ENCODE measurements at places on chromosomes 12 and 14.

GRCh38 chr12:23259558-23259957 is 634.6 kb downstream of the ETNK1 start:
- no peak for DNase-seq

- no peak for DNase-seq
These were observed 610.9 kb downstream of the RERGL start for GRCh38 chr12:17478908-17479673.

- DNase-seq: no peak
These were observed 230.8 kb upstream of the NAV3 start for GRCh38 chr12:77599782-77600467.

DNA sequence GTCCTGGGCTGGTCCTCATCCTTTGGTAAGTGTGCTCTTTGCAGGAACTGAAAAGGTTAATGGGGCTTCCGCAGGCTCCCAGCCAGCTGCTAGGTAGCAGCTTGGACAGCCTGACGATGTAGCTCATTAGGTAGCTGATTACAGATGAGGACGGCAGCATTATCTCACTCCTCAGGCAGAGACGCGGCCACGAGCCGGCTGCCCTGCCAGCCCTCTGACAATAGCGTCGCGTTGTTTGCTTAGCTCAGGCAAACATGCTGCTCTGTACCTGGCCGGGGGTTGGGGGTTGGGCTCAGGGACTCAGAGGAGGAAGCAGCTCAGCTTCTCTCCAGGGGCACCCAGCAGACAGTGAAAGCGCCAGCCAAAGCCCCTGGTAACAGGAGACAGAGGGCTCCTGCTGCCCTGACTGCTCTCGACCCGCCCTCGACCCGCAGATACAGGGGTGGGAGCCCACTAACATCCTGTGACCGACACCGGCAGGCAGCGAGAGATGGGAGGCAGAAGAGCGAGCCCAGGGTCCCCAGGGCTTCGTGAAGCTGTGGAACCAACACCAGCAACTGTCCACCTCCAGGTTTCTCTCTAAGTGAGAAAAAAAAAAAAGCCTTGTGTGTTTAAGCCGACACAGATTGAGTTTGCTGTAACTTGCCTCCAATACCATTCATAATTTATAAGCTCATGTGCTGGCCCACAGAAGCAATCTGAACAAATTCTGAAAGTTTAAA is 53.4 kb upstream of the DLK1 start:
- DNase-seq: no peak

DNA sequence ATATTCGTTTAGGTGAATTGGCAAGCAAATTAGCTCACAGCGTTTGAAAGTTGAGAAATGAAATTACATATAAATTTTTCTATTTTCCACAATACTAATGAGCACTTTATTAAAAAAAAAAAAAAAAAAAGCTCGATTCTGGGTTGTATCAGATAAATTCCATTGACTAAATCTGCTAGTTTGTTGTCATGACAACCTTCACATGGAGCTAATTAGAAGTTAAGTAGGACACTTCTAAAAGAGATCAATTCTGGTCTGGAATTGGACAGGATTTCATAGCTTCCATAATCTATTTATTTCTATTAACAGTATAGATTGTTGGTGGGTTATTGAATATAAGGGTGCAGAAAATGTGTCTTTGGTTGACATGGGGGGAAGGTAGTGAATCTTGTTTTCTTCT is 85.5 kb upstream of the NEDD1 start:
- DNase-seq: no peak

GRCh38 chr12:12281134-12281533 is 14.3 kb upstream of the LRP6 start:
- no peak for DNase-seq

DNA sequence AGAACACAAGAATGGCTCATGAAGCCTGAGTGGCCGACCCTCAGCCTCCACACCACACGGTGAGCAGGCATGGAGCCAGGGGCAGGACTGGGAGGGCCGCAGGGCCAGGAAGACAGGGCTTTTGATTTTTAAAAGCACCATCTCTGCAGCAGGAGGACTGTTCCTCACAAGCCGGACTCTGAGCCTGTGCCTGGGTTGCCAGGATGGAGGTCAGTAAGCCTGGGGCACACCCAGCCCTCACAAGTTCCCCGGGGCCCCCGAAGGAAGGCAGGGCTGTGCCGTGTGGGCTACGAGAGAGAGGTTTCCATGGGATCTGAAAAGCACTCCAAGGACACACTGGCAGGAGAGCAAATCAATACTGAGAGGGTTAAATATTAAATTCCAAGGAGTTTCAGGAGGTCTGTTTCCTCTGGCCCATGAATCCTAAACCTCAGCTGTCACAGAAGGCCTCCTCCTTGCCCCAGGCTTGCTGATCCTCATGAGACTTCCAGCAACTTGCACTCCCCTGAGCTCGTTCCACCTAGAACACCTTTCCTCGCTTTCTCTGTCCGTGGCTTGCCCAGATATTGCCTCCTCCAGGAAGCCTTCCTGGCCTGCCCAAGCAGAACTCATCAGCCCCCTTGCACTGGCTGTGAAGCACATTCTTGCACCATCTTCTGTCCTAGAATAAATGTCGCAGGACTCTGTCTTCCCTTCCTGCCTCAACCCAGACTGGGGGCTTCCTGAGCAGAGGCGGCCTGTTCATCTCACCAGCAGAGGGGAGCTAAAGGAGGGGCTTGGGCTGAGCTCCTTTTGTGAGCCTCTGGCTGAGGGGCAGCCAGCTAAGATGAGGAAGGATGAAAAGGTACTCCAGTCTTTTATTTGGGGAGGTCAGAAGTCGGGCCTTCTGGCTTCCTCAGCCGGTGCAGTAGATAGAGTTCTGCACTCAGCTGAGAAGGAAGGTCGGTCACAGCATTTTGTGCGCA is 64.6 kb downstream of the CCDC88C start:
- DNase-seq: no peak

GRCh38 chr14:88668448-88669116 is 105.7 kb downstream of the ZC3H14 start:
- DNase-seq: no peak

DNA sequence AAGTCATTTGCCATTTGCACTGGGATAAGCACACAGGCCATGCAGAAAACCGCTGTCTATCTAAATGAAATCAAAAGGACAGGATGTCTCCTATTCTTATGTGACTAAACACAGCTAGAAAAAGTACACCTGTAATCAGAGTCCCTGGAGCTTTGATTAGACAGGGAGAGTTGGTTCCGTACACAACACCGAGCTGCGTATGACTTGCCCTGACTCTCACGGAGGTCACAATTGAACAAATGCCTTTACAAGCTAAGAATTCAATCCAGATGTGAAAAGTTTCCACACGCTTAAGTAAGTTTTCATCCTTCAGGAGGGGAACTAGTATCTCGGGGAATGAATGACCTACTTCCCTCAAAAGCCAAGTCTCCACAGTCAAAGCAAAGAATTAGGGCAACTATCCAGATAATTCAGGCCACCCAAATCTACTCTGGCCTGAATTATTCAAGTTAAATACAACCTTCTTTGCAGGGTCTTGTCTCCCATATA is 67.5 kb downstream of the RTN1 start:
- no peak for DNase-seq

DNA sequence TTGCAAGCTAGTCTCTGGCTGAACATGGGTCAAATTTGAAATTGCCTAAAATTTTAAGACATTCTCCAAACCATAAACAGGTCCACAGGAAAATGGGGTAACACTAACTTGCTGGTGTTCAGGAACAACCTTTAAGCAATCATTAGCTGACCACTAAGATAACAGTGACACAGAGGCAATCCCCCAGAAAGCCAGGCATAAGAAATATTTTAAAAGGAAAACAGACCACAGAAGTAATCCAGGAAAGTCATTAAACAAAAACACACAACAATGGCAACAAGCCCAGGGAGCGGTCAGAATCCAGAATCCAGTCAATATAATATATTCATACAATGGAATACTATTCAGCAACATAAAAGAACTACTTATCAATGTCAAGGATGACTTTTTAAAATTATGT is 59.1 kb downstream of the LRP6 start:
- DNase-seq: no peak

- no peak for DNase-seq
These were observed 11.6 kb upstream of the KCNJ8 start for GRCh38 chr12:21786041-21786531.

- DNase-seq: no peak
These were observed 115.8 kb upstream of the MED13L start for GRCh38 chr12:116393255-116393654.

DNA sequence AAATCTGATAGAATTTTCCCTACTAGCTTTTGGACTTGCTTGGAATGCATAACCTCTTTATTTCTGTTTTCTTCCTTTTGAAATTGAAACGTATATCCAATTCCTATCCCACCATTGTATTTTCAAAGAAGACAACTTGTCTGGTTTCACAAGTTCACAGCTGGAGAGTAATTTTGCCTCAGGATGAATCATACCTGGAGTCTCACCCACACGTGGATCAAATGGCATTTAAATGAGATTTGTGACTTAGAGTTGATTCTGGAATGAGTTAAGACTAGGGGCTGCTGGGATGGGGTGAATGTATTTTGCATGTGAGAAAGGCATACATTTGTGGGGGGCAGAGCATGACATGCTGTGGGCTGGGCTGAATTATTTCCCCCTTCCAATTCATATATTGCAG is 516.5 kb upstream of the MGAT4C start:
- no peak for DNase-seq

DNA sequence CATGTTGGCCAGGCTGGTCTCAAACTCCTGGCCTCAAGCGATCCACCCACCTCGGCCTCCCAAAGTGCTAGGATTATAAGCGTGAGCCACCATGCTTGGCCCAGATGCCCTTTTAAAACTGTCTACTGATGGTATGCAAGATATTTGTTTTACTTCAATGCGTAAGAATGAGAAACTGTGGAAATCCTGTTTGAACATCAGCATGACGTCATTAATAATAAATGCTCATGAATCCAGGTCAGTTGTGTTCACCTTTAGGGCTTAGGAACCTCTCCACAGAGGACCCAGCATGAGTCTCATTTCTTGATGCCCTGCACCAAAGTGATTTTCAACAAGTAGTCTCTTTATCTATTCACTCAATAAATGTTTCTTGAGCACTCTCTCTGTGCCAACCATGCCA is 34.5 kb upstream of the FOS start:
- no peak for DNase-seq

- DNase-seq: no peak
These were observed 35.7 kb downstream of the B4GALNT3 start for GRCh38 chr12:495466-495865.

DNA sequence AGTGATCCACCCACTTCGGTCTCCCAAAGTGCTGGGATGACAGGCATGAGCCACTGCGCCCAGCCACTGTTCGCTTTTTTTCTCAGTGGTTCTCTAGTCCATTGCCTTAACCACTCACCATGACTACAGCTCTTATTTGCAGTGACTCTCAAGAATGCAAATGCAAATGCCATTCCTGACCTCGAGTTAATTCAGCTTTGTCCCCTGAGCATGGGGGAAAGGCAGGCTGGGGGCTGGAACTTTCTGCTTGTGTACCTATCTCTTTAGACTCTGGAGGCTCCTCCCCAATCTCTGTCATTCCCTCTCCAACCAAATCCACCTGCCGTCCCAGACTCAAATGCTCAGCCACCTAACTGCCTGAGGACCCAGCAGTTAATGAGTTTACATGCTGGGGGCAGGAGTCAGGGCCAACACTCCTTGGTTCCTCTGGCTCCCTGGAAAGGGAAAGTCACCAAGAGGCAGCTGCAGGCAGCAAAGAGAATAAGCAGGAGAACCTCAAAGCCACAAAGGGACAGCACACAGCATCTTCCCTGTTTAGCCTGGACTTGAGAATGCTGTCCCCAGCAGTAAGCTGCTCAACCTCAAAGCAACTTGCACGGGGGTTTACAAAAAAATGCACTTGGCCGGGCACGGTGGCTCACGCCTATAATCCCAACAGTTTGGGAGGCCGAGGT is 5.3 kb upstream of the HNF1A start:
- no peak for DNase-seq
